Frontal cortex (tissue), 4 donors: ENCODE measurements at places on chromosomes 3 and 15. TPM values are rescaled to one million over a fixed set of nuclear protein-coding genes. Genes with fewer than 3 reads are reported as not detected.

The ZNF502 gene
- total RNA-seq = 14.3 TPM

The COMMD2 gene
- 106 TPM for total RNA-seq

The ZPLD1 gene
- not detected for total RNA-seq

The GMNC gene
- total RNA-seq = 0.41 TPM

The ZDHHC23 gene
- total RNA-seq = 9.4 TPM

The GOLGA8T gene
- not detected for total RNA-seq

The CHRD gene
- total RNA-seq = 2.0 TPM

The WNT5A gene
- 7.3 TPM for total RNA-seq

The VEPH1 gene
- 13.0 TPM for total RNA-seq

The NR2E3 gene
- total RNA-seq = not detected

- no peak for DNase-seq
Measured at GRCh38 chr15:70271422-70272088, 173.8 kb upstream of the TLE3 start.

DNA sequence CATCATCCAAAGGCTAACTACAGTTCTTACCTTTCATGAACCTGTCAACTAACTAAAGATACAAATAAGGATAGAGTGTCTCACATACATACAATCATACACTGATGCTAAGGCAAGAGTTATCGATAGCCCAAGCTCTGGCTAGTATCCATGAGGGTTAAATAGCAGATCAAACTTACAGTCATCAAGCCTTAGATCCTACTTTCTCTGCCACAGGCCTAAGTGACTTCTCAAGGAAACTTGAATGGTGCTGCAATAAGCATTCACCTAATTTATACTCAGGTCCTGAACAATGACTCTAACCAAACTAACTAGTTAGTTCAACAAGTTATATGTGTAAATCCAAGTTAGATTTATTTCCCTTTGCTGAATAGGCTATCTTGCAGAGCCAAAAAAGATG is 51.0 kb downstream of the ALDH1A2 start:
- no peak for DNase-seq

DNA sequence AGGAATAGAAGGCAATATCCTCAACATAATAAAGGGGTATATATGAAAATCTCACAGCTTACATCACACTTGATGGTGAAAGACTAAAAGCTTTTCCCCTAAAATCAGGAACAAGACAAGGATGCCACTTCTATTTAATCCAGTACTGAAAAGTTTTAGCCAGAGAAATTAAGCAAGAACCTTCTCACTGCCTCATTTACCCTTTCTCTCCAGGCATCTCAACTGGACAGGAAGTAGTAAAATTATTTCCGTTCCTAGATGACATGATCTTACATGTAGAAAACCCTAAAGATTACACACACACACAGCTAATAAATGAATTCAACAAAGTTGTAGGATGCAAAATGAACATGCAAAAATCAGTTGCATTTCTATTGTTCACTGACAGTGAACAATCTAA is 11.2 kb downstream of the SCAP start:
- DNase-seq = no peak

- no peak for DNase-seq
Measured at GRCh38 chr3:26358405-26358804, 264.2 kb upstream of the LRRC3B start.

DNA sequence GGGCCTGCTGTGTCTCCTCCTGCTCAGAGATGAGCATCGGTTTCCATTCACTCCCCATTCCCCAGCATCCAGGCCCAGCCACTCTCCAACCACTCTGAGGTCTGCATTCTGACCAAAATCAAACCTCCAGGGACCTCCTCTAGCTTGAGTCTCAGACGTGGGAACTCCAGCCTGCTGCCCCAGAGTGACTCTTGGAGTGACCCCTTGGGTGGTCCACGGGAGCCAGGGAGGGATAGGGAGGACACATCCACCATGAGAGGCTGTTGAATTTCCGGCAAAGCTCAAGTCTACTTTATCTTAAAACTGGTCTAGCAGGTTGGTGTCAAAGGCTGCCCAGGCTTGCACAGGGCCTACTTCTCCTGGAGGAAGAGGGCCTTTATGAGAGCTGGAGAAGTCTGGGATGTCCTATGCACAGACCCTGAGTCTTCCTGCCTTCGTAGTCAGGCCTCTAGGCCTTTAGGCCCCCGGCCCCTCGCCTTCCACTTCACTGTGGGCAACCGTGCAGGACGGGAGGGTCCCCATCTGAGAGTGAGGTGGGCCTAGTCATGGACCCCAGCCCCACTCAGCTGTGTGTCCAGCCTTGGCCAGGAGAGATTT is 8.9 kb downstream of the CISH start:
- no peak for DNase-seq

DNA sequence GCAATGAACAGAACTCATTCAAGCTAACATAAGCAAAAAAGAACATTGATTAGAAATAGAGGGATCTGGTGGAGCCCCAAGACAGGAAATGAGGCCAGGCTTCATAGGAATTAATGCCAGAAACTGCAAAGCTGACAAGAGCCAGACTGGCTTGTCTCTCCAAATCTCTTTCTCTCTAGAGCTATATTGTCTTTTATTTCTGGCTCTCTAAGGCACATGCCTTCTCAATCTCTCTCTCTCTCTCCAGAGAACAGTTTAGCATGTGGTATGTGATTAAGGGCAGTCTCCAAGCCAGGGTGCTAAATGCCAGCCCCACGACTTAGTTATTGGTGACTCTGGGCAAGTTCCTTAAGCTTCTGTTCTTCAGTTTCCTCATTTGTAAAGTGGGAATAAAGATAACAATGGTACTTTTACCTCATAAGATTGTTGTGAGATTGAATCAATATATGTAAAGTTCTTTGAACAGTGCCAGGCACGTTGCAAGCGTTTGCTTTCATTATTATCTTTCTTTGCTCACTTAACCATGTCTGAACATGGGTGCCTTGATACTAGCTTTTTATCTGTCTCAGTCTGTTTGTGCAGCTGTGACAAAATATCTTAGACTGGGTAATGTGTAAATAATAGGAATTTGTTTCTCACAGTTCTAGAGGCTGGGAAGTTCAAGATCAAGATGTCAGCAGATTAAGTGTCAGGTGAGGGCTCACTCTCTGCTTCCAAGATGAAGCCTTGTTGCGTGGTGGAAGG is 123.2 kb downstream of the BDH1 start:
- DNase-seq = no peak

DNA sequence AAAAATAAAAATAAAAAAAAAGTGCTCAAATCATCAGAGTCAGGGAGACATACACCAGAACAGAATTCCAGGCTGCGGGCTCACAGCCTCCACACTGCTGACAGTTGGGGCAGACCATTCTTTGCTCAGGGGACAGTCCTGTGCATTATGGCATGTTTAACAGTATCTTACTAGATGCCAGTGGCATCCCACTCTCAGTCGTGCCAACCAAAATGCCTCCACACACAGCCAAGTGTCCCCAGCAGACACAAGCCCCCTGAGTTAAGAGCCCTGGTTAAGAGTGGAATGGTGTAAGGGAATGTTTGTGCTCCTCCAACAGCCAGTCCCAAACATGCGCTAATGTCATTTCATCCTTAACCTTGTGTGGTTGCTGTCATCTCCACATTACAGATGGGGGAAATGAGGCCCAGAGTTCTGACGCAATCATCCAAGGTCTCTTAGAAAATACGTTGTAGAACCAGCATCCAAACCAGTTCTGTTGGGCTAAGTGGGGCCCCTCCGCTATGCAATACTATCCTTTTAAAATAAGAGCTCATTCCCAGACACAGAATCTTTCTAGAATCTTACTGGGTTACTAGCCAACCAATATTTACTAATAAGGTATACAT is 26.0 kb downstream of the CFAP92 start:
- DNase-seq = no peak

DNA sequence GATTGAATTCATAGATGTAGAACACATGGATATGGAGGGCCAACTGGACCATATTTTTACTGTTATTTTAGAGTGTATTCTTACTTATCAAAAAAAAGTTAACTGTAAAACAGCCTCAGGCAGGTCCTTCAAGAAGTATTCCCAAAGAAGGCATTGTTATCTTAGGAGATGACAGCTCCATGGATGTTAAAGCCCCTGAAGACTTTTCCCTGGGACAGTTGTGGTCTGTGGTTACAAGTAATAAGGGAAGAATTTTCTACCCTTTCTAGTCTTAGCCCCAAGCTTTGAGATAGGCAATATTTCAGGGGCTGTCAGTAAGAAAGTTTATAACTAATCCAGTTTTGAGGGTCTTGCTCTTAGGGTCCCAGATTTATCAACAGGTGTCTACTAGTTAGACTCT is 62.5 kb downstream of the LRRC49 start:
- DNase-seq = no peak

GRCh38 chr15:43518197-43518761 is 871 bp downstream of the MAP1A start:
- DNase-seq = peak; percentile 73

DNA sequence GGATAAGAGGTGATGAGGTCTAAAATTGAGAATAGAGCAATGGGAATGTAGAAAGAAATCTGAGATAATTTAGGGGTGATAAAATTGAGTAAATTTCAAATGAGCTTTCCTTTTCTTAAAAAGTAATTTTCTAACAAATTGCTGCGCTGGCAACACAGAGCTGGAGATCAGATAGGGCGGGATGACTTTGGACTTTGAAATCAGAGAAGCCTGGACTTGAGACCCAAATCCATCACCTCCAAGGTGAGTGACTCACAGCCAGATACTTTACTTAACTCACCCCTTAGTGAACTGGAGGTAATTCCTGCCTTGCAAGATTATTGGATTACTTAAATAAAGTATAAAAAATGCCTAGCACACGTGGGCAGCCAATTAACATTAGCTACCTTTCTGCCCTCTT is 80.8 kb downstream of the P2RY1 start:
- DNase-seq = no peak

DNA sequence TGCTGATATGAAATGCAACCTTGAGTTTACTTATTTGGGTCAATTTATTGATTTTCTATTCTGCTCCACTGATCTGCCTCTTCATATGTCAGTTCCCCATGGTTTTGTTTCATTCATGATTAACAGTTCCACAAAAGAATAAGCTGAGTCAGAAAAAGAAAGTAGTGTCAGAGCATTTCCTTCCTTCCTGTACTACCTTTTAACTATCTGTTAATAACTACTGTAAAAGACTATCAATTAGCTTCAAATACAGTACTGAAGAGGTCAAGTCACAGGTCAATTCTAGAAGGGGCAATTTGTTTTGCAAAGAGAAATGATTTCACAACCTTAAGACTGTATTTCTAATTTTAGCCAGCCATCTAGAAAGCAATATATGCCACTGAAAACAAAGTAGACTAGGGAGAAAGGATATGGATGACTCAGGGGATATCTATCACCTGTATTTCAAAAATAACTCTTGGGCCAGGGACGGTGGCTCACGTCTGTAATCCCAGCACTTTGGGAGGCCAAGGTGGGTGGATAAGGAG is 129.5 kb downstream of the TFDP2 start:
- no peak for DNase-seq

DNA sequence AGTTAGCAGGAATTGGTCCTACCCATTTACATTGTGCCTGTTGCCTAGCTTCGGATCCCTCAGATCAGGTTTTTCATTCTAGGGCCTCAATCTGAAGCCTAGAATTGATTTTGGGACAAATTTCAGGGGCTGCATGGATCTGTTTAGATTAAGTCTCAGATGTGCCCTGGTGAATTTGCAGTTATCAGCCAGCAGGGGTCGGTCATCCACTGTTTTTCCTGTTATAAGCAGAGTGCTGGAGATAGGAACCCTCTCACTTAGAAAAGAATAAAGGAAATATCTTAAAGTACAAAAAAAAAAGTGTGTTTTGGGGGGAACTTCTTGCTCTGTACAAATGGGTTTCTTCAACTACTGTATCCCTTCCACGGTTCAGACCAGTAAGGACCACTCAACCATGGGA is 212.5 kb downstream of the BCHE start:
- no peak for DNase-seq

- no peak for DNase-seq
Measured at GRCh38 chr3:109643590-109643989, 306.2 kb upstream of the DPPA4 start.

GRCh38 chr3:177753451-177754155 is 556.3 kb upstream of the TBL1XR1 start:
- no peak for DNase-seq

- DNase-seq = no peak
Measured at GRCh38 chr3:195385526-195385925, 57.3 kb downstream of the ACAP2 start.

- DNase-seq = peak; percentile 67
Measured at GRCh38 chr15:75195122-75195765, 6.4 kb upstream of the C15orf39 start.

DNA sequence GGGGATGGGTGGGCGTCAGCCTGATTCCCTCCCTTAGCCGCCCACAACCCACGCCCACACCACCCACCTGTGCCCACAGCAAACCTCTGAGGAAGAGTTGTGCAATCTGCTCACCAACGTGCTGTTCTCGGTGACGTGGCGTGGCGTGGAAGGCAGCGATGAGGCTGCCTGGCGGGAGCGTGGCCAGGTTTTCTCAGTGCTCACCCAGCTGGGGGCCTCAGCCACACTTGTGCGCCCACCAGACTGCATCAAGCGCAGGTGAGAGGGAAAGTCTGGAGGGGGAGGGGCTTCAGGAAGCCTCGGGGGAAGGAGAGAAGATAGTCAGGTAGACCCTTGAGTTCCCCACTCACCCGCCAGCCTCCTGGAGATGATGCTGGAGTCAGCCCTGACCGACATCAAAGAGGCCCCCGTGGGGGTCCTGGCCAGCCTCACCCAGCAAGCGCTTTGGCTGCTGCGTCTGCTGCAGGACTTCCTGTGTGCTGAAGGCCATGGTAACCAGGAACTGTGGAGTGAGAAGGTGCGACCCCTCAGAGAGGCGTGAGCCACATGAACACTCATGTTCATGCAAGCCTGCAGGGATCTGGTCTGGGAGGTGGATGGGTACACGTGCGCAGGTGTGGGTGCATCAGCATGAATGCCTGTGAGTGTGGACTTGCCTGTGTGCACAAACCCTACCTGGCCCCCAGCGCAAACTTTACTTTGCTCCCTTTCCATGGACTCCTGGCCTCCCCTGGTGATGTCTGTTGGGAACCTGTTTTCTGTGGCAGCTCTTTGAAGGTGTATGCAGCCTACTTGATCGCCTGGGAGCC is 21.7 kb downstream of the NBEAL2 start:
- DNase-seq = no peak

DNA sequence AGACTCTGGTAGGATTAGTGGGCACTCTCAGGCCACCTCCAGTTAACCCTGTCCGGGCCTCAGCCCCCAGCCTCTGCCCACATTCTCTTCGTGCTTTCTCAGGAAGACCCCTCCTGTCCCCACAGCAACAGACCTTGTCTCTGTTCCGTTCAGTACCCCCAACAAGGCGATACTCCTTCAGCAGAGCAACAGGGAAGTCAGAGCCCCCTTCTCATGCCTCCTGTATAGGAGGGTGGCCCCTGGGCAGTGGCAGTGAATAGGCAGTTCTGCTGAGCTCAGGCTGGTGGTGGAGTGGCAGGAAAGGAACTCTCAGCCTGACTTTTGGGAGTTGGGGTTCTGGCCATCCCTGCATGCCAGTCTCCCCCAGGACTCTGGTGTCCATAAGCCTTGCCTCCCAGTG is 513 bp downstream of the SEMA3B start:
- no peak for DNase-seq

- no peak for DNase-seq
Measured at GRCh38 chr3:162338514-162338913, 841.9 kb downstream of the OTOL1 start.
